ENCODE measurements at places on chromosomes 12 and 14.

DNA sequence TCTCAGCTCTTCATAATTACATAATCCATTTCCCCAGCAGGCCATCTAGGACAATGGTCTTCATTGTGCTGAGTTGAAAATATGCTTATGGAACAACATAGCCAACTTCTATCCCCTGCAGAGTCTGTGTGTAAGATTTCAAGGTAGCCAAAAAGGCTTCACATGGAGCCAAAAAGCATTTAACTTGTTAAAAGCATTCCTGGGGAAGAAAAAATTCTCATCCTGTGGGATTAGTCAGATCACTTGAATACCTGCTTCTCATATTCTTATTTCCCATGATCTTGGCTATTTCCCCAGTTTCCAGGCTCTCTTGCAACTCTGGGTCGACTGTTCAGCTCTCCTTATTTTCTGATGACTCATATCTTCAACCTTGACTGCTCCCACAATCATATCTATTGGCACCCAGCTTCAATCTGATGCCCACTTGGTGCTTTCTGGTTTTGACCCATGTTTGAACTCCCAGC lies 178.9 kb downstream of the KLHL28 start:
- DNase-seq: no peak

DNA sequence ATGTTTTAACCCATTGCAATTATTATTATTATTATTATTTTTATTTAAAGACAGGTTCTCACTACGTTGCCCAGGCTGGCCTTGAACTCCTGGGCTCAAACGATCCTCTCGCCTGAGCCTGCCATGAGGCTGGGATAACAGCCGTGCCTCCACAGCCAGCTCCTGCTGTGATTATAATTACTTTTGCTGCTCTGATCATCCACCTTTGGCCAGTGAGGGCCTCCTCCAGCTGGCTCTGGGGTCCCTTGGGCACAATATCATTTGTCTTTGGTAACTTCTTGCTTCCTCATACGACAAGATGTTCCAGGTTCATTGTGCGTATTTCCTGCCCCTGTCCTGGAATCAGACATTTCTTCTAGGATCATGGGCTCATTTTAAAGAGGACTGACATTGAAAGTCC lies 28.4 kb downstream of the LRTM2 start:
- DNase-seq: no peak

DNA sequence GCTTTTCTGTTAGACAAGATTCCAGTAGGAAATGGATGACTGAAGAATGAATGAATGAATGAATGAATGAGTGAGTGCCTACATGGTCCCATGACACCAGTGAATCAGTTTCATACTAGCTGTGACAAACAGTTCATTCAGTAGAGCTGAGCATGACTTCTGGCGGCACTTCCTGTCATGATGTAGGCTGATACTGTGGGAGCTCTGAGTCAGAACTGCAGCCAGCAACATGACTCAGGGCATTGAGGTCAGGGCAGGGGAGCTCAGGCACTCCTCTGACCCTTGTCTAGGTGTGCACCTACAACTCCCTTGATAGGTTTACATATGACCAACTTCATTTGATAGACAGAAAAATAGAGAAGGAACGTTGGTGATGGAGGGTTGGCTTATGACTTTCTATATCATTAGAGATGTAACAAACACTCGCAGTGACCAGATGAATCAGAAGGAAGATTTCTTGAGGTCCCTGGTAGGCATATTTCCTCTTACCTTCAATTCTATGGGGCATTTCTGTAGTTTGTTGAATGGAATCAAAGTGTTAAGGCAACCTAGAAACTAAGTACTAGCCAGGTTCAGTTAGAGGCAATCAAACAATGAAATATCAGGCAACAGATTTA lies 139.3 kb upstream of the ARHGAP5 start:
- peak; percentile 83 for DNase-seq

GRCh38 chr12:122894193-122895121 lies 1.5 kb downstream of the VPS37B start:
- no peak for DNase-seq

GRCh38 chr14:102565331-102565887 lies 27.0 kb upstream of the RCOR1 start:
- DNase-seq: no peak

DNA sequence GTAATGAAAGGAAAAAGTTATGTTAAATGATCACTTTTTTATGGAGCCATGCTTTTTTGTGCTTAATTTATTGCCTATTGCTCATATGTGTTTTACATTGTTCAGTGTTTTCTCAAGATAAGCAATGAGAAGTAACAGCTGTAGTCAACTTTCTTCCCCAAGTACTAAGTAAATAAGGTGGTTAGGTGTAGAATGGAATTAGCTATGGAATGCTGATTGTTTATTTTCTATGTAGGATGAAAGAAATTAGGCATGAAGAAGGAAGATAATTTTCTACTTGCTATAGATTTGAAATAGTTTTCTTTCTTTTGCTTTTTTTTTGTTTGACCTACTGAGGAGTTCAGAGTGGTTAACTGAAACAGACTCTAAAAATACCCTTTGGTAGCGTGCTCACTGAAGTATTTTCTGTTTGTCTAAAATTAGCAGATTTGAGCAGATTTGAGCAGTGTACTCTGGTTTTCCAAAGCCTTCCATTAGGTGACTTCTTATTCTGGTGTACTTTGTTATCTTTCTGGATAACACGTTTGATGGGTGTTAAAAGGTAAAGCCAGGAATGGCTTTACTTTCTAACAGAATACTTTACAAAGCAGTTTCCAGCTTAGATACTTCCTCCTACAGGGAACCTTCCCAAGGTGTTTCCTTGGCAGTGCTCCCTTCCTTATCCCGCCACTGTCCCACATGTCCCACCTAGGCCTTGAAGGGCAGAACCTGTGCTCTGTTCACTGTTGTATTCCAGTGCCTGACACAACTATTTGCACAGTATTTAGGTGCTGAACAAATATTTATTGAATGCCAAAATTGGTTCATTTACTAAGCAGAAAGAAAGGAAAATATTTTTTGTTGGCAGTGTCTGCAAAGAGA lies 56.0 kb downstream of the RASSF3 start:
- no peak for DNase-seq

- DNase-seq: no peak
Observed at GRCh38 chr14:32102152-32102787, 25.2 kb downstream of the ARHGAP5 start.

GRCh38 chr12:131720241-131720640 lies 9.4 kb downstream of the SFSWAP start:
- DNase-seq: no peak

DNA sequence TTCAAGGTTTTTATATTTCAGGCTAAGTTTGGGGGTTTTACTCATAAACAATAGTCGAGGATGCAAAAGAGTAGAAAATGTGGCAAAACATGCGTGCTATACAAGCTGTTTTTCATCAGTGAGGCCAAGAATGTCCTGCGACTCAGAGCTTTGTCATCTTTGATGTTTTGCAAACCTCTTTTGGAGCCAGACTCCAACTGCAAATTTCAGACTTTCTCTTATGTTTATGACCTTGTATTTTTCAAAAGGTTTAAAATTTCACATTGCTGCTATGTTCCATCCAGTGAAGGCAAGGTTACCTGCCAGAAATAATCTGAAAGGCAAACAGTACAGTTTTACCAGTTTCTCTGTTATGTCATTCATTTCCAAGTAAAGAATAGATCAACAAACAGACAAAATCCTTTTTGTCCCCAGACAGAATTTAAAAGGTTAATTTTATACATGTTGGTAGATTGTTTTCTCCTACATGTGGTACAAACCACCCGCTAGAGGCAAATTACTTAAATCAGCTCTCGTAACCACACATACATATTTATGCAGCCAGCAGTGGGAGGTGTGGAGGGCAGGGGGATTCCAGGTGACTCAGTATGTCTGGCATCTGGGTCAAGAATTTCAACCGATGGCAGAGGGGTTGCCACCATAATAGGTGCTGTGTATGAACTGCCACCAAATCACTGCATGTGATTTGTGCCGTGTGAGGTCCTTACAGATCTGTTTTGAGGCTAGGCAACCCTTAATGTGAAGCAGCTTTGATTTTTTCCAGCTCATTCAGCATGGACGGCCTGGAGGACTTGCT lies 119.8 kb upstream of the CPM start:
- peak; percentile 75 for DNase-seq

GRCh38 chr12:27940756-27941402 lies 31.7 kb downstream of the PTHLH start:
- DNase-seq: peak; percentile 73

DNA sequence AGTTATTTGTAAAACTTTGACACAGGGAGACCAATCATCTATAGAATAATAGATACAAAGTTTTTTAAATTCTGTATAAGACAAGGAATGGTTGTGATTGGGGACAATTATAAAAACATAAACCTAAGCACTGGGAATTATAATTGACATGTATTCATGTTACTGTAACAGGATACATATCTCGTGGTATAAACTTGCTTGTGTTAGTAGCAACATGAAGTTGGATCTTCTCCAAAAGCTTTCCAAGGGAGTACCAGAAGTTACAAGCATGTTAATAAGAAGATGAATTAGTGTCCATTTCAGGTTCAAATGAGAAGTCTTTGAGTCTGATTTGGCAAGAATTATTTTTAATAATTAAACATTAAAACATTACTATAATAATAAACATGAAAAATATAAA lies 42.2 kb downstream of the CDKL1 start:
- DNase-seq: no peak

DNA sequence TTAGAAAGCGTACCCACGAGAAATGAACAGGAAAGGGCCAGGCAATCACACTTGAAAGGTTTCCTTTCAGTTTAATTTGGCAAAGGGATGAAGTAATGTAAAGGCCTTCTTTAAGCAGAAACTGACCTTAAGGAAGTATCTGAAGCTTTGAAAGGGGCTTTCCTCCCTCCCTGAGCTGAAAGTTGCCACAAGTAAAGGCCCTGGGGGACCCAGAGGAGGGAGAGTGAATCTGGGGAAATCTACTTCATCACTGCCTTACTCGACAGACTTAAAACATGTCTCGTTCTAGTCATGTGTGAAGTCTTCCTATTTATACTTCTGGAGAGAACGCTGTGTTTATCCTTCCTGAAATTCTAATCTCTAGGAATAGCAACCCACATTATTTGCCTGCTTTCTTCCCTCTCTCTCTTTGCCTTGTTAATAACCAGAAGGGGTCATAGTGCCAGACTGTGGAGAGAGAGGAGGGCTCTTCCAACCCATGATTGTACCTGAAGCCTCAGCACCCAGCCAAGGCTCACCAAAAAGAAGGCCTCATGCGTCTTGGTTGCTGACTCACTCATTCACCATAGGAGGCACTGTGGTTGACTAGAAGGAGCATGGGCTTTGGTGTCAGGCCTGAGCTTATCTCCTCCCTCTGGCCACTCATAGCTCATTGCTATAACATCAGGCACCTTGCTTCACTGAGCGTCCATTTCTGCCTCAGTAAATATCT lies 10.2 kb upstream of the GPX2 start:
- DNase-seq: no peak

- DNase-seq: no peak
Observed at GRCh38 chr14:53113989-53114388, 39.1 kb downstream of the DDHD1 start.

DNA sequence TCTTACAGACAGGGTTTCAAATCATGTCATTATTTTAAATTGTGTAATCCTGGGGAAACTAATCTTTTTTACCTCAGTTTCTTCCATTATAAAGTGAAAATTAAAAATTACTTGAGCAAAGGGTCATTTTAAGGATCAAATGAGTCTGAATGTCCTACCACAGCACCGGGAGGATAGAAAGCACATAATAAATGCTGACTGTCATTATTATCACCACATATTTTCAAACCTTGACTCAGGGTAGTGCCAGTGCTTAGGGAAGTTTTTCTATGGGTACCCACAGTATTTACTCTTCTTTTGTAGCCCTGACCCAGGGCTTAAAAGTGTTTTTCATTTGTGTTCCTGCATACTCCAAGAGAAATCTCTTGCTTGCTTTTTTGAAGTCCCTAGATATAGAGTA lies 60.5 kb downstream of the KCNMB4 start:
- DNase-seq: no peak

- DNase-seq: no peak
Observed at GRCh38 chr12:89384807-89385206, 32.5 kb upstream of the DUSP6 start.

DNA sequence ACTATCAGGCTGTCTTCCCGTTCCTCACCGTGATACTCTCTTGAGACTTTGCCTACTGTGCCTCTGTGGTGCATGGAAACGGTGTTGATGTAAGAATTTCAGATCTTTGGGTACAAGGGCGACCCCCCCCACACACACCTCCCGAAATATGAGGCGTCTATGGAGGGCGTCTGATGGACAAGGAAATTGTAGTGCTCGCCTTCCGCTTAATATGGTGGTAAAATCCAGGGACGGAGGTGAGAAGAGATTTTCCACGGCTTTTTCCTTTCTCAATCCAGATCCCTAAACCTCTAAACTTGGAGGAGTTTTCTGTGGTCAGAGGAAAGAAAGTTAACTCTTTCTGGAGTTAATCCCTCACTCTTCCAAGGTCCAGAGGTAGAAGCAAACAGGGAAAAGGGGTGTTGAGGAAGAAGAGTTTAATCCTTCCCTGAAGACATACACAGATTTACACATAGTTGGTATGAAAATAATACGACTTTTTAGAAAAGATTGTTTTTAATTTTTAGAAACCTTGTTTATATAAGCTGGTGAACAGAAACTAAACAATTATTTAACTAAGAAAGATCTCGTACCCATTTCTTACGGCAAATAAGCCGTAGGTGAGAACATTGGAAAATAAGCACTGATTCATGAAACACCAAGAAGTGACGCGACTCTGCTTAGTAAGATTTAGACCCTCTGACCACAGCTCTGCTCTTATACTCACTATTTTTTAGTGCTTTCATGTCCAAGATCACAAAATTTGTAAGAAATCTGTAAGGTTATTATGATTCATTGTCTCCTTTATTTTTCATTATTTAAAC lies 23.1 kb upstream of the RNASE12 start:
- no peak for DNase-seq
